GDM1 (cell line): ENCODE measurements at places on chromosomes 7 and 10.

- DNase-seq, result peak; percentile 59
Measured at GRCh38 chr10:133307776-133308420, 774 bp downstream of the TUBGCP2 start.

GRCh38 chr7:77548206-77548605, 11.1 kb downstream of the PTPN12 start:
- DNase-seq, result no peak

DNA sequence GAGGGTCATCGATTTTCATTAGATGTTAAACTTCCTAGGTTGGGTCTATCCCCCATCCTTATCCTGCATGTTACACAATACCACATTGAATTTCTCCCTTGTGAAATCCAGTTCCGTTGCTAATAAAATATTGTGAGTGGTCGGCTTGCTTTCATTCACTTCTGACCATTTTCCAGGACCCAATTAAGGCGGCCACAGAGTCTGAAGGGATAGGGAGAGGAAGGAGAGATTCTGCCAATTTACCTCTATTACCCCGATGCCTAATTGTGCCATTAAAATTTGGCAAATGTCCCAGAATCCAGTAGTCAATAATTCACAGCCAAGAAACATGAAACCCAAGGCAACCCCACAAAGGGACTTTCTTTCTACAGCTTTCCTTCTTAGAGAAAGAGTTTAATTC, 129.9 kb downstream of the IPMK start:
- no peak for DNase-seq

DNA sequence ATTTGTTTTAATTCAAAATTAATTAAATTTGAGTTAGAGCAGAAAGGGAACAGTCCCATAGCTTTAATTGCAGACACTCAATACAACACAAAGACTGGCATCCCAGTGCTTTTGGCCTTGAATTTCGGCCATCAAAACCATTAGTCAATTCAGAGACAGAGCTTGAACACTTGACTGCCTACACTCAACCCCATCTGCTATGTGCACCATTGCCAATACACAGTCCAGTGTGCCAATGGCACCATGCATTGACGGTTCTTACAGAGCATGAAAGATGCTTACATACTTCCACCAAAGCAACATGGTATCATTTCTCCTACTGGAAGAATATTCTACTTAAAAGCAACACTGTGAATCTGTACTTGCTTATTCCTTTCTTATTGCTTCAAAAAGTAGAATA, 43.6 kb upstream of the LRRTM3 start:
- no peak for DNase-seq

DNA sequence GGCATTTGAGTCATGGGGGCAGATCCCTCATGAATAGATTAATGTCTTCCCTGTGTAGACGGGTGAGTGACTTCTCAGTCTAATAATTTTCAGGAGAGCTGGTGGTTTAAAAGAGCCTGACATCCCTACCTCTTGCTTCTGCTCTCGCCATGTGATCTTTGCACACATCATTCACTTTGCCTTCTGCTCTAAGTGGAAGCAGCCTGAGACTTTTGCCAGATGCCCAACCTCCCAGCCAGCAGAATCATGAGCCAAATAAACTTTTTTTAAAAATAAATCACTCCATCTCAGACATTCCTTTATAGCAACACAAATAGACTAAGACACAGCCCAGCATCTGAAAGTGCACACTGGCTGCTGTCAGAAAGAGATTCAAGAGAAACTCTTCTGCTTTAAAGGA, 155.2 kb downstream of the ZNF365 start:
- no peak for DNase-seq

- no peak for DNase-seq
Measured at GRCh38 chr10:63697956-63698786, 177.0 kb downstream of the REEP3 start.

GRCh38 chr7:17593819-17594419, 295.5 kb downstream of the AHR start:
- DNase-seq, result no peak

- no peak for DNase-seq
Measured at GRCh38 chr7:36387435-36388231, 2.0 kb upstream of the ANLN start.

DNA sequence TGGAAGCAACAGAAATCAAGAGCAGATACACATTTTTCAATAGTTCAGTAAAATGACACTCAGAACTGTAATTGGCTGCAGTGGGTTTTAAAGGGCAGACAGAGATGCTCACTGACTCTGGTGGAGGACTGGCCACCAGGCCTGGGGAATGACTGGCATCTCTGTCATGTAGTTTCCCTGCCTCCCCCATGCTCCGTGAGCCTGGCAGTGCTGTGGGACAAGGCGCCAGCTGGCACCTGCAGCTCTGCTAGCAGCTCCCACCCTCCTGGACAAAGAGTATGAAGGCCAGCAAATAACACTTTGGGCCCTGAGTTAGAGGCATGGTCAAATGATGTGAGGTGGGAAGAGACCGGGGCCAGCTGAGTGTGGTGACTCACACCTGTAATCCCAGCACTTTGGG, 15.0 kb downstream of the TSPAN33 start:
- DNase-seq, result no peak

GRCh38 chr7:82221152-82221674, 222.4 kb downstream of the CACNA2D1 start:
- no peak for DNase-seq

DNA sequence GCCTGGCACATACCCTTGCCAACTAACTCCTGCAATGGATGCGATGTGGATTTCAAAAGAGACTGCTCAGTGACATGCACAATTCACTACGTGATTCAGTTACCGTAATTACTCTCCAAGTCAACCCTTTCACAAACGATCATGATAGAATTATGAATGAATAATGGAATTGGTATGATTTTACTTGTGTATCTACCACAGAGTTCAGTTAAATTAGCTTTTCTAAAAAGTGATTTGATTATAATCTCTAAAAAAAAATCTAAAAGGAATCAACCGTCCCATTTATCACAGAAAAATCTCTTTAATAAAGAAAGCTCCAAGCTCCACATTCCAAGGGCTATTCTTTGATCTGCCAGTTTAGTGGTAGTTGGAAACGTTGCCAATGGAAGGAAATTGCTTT, 30.4 kb upstream of the RSU1 start:
- no peak for DNase-seq

- no peak for DNase-seq
Measured at GRCh38 chr7:81231301-81231838, 312.5 kb upstream of the SEMA3C start.

- no peak for DNase-seq
Measured at GRCh38 chr7:158811461-158811860, 17.8 kb downstream of the ESYT2 start.

DNA sequence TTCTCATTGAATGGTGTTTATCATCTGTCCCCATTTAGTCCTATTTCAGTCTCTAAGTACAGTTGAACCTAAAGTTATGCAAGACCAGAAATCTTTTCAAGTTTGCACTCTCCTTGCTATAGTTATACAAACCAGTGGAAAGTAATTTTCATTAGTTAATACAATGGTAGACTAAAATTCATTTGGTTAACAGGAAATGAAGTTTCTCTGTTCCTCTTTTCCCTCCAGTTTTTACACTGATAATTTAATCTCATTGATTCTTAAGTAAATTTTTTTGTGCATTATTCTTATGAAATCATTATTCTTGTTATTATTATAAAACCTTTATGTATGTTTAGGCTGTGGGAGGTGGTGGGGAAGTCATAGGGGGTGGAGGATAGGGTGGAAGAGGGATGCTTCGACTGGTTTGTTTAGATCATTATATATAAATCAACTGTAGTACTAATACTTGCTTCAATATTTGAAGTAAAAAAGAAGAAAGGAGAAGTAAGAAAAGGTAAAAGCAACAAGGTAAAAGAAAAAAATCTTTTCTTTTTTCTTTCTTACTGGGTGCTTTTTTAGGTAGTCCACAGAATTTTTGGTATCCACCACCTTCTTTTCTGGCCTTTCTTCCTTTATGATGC, 104.1 kb downstream of the GPR85 start:
- no peak for DNase-seq

DNA sequence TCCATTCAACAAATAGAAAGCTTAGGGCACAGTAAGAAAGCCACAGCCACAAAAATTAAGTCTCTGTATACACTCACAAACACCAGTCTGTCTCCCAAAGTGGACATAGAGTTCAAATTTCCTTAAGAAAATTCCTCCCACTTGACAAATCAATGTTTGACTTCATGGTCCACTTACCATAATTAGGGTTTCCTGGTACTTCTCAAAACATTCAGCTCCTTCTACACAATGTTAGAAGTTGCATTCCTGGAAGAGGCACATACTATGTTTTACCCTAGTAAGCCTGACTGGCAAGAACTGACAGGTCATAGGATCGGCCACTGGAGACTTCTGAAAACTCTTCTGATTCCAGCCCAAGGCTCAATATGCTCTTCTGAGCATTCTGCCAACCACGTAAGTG, 70.5 kb downstream of the CPXM2 start:
- DNase-seq, result no peak

DNA sequence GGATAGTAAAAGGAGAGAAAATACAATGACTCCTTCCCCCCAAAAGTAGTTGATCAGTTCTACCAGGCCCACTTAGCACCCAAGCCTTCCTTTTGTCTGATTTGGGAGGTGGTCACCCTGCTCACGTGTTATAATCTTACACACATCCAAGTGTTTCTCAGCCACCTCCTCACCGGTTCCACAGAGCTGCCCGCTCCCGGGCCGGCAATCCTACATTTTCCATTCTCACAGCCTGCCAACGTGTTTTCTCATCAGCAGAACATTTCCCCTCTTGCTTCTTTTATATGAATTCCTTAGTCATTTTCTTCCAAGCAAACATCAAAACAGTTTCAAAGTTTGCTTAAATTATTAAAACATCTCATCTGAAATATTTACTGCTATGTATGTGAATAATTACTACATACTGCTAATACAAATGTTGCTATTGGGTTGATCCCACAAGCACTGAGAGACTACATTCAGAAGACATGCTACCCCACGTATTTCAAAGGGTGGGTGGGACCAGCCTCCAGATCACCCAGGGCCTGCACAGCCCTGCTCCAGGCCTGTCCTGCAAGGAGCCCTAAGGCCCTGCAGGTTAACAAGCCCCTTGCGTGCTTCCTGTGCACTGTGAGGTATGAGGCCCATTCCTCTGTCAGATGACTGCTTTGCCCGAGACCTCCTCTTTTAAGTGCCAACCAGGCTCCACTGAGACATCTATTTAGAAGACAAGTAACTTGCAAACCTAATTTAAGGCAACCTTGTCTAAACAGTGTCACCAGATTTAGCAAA, 75.3 kb downstream of the GRB10 start:
- no peak for DNase-seq

- DNase-seq, result no peak
Measured at GRCh38 chr10:7563770-7564169, 103.0 kb downstream of the ITIH5 start.

DNA sequence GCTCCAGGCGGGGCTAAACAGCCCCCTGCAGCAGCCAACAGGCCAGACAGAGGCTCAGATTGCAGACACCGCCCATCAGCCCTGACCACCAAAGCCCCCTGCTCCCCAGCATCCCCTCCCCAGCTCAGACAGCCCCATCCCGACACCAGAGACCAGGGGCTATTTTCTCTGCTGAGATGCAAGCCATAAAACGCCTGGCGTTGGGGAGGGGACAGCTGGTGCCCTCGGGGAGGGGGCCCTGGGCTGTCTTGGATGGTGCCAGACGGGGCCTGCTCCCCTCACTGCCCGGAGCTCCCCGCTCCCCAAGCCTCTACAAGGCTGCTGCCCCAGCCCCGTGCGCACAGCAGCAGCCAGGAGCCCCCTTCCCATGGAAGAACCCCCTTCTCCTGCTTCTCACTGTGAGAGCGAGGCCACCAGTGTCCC, 31.8 kb downstream of the GET4 start:
- DNase-seq, result no peak

DNA sequence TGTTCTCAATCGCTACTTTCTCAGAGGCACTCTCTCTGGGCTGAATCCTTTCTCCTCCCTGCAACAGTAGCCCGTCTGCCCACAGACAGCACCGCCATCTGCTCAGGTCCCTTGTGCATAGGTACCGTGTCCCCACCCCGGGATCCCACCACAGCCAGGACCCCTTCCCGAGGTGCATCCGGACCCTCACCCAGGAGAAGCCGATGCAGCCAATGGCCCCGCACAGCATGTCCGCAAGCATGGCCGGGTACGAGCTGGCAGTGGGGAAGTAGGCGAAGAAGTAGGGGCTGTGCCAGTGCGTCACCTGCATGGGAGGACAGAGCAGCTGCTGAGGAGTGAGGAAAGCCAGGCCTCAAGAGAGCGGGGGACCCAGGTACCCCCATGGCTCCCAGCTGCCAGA, 25.5 kb downstream of the DDC start:
- no peak for DNase-seq

GRCh38 chr7:69567800-69568199, 30.5 kb upstream of the AUTS2 start:
- DNase-seq, result no peak

GRCh38 chr10:70492786-70493659, 14.5 kb downstream of the PALD1 start:
- DNase-seq, result peak; percentile 81

DNA sequence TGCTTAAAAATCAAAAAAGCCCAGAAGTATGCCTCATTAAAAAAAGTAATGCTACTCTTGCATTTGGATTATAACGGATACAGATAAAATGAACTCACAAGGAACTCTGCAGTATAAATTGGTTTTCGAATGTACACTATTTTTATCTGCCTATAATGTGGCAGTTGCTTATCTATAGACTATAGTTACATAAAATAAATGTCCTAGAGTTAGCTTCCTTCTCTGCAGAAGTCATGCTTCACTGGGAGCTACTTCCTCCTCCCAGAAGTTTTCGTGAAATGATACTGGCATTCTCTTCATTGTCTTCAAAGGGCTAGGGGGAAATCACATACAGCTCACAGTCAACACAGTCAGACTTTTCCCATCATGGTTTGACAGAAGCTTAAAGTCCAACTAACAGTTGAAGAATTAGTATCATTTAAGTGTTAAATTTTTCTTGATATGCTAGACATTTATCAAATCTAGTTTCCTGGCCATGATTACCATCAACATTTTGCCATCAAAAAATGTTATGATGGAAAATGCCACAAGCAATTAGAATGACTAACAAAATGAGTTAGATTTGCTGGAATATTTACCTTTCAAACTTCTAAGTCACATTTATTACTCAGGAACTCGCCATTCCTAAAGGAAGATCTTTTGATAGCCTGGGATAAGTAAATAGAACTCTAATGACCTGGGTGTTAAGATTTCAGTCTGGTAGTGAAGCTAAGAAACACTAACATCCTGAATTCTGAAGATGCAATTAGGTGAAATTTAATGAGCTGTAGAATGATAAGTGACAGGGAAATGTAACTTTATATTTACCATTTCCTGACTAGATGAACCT, 87.3 kb upstream of the TRIL start:
- no peak for DNase-seq

DNA sequence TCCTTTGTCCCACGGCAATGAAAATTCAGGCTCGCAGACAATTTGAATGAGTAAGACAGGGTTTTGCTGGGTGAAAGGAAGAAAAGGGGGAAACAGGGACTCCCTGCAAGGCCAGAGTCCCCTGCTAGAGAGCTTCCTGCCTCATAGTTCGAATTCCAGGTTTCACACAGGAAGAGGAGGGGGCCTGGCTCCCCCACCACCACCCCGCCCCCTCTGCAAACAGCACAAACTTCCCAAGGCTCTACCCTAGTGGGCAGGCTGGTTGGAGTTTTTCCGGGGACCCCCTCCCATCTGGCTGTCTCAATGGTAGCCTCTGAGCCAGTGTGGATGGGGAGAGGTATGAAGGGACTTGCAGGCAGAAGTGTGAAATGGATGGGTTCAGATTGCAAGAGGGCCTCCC, 57.4 kb upstream of the NEBL start:
- DNase-seq, result no peak

- DNase-seq, result no peak
Measured at GRCh38 chr7:107898997-107899594, 8.1 kb downstream of the DLD start.

- no peak for DNase-seq
Measured at GRCh38 chr10:75470901-75471300, 39.5 kb downstream of the LRMDA start.

GRCh38 chr7:157951300-157952049, 614.7 kb downstream of the DNAJB6 start:
- DNase-seq, result no peak
